Panc1 (cell line): ENCODE measurements at places on chromosomes 7 and 10.

DNA sequence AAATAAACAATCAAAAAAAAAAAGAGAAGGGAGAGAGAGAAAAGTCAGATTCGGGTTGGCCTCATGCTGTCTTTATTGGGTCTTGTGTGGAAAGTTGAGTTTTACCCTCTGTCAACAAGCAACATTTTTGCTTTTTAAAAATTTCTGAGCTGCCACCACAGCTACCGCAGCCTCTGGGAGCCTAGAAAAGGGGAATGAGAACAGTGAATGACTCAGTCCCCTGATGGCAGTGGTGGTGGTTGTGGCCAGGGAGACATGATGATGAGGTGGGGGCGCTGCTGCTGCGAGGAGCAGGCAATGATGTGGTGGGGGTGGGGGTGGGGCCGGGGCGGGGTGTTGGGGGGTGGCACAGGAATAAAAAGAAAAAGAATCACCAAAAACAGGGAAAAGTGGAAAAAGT lies 20.0 kb upstream of the CREB3L2 start:
- DNase-seq: no peak

- no peak for DNase-seq
Measured at GRCh38 chr7:132755538-132756483, 179.5 kb upstream of the PLXNA4 start.

DNA sequence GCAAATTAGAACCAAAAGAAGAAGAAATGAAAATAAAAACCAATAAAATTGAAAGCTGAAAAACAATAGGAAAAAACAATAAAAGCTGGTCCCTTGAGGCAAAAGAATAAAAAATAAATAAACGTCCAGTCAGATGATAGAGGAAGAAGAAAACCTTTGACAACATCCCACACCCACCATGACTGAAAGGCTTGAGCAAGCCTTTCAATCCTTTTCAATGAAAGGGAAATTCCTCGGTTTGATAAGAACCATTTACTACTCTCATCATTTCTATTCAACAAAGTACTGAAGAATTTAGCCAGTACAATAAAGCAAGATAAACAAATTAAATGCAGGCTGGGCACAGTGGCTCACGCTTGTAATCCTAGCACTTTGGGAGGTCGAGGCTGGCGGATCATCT lies 3.8 kb downstream of the SLC25A40 start:
- DNase-seq: no peak

DNA sequence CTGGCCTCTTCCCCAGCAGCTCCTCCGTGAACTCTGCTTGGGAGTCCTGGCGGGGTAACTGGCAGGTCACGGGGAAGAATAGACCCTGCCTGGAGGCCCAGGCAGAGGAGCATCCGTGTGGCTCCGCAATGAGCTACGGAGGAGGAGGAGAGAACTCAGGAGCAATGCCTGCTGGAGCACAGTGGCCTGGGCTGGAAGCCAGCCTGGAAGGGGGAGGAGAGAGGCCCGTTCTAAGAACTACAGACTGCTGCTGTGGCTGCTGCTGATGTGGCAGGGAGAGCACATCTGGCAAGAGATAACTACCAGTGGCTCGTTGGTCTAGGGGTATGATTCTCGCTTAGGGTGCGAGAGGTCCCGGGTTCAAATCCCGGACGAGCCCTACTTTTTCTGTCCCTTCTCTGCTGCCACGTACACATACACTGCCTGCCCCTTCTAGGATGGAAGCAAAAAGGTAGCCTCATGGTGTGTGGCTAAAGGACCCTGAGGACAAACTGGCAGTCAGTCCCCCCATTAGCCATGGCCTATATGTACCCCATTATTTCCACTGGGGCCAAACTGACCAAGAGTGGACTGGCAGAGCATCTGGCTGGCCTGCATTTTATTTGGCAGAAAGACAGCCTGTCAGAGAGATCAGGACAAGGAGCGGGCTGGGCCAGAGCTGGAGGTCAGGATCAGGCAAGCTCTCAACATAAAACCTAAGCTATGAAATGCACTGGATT lies 7.7 kb upstream of the OPN1SW start:
- peak; percentile 55 for DNase-seq

DNA sequence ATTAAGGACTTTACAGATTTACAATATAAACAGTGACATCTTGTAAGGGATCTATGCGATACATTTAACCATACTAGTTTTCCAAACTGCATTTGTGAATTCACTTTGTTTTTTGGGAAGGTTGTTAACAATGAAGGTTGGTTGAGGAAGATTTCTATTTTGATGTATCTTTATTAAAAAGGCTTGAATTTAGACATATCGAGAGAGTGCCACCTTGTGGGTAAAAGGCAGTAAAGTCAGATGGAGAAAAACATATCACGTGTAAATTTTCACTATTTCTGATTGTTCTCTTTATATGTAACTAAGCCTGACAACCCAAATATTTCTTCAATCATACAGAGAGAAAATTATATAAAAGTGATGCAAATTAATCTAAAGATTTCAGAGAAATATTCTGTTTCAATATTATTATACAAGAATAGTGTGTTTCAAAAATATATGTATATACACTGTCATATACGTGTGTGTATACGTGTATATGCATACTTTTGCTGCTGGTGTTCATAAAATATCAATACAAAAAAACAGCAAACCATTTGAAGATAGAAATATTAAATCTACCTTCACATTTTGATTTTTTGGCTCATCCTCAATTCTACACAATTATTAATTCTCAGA lies 988.6 kb downstream of the SORCS1 start:
- DNase-seq: peak; percentile 7

GRCh38 chr10:28463676-28464395 lies 69.1 kb upstream of the WAC start:
- DNase-seq: no peak

- DNase-seq: no peak
Measured at GRCh38 chr7:154841731-154842331, 161.1 kb downstream of the PAXIP1 start.

GRCh38 chr7:106094780-106095179 lies 17.3 kb downstream of the SYPL1 start:
- no peak for DNase-seq

- no peak for DNase-seq
Measured at GRCh38 chr10:93573051-93573909, 6.8 kb downstream of the FFAR4 start.

DNA sequence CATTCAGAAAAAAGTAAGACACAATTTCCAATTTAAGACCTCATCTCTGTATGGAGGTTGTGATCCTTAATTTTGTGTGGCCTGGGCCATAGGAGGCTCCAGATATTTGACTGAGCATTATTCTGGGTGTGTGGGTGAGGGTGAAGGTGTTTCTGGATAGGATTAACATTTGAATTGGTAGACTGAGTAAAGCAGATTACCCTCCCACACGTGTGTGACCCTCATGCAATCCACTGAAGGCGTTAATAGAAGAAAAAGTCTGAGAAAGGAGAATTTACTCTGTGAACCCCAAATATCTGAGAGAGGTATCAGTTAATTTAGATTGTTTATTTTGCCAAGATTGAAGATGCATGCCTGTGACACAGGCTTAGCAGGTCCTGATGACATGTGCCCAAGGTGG lies 328.0 kb upstream of the POT1 start:
- DNase-seq: no peak

- DNase-seq: no peak
Measured at GRCh38 chr7:158707610-158708009, 3.0 kb upstream of the NCAPG2 start.

DNA sequence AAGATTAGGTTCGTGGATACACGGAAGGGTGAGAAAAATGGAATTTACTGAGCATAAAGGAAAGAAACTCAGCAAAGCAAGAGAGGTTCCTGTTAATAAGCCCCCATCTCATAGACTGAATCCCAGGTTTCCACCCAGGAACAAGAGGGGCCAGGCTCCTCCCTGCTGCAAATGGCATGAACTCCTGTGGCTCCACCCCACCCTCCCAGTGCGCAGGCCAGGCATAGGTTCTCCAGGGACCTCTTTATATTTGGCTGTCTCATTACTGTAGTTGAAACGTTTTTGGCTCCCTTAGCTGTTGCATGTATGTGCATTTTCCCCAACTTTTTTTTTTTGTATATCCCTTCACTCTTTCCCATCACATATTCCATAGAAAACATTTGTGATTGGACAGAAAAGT lies 217.8 kb upstream of the NRP1 start:
- DNase-seq: no peak

GRCh38 chr7:187227-187927 lies 5.0 kb upstream of the FAM20C start:
- no peak for DNase-seq

DNA sequence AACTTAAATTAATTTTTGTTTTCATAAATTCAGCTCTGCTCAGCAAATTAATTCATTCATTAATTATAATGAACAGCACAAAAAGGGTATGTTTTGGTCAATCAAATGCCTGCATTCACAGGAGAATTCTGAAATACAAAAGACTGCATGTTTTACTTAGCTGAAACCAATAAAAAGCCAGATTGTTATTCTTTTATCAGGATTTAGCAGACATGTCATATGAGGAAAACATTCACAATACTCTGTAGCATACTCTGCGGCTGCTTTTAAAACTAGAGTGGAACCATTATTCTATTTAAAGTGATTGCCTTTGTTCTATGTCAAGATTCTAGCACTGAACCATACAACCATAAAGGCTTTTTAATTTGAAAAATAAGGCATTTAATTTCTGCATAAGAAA lies 19.1 kb downstream of the CTTNBP2 start:
- no peak for DNase-seq

DNA sequence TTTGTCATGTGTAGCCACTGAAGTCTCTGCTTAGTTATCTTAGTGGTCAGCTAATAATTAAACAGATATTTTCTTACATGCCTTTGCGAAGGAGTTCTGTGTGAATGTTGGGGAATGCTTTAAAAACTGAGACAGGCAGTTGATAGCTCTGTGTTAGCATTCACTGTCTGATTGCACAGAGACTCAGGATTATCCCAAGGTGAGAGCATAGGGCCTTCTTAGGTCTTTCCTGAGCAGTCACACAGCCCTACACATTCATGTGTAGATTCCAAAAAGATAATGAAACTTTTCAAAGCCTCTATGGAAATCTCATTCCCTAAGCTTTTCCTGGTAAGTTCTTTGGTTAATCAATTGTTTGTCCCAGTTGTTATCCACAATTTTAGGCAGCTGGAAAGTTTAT lies 67.7 kb downstream of the CASD1 start:
- no peak for DNase-seq

- no peak for DNase-seq
Measured at GRCh38 chr7:30635798-30636197, 41.1 kb downstream of the GARS1 start.

GRCh38 chr7:66539902-66540375 lies 88.7 kb upstream of the KCTD7 start:
- DNase-seq: no peak

DNA sequence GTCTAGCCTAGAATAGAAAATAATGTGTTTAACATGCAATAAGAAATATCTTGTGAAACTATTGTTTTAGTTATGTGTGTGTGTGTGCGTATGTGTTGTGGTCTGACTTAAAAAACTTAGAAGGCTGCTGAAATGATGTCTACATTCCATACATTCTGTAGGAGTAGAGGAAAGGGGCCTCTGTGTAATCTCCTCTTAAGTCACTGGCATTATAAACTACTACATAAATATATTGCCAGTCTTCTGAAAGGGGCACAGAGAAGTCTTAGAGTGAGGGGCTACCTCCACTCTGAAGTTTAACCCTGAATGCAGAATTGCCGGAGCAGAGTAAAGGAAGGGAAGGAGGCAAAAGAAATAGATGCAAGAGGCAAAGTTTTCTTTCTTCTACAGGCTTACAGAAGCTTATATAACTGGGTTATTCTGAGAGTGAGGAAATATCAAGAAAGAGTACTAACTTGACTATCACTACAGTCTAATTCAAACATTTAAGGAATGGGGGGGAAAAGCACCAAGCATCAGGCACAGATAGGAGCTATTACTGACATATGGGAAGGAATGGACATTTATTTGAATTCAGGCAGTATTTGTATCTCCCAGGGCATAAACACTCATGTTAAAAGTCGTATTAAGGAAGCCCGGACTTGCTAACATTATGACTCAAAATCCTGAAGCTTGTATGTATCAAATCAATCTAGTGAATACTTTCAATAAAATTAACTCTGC lies 75.7 kb downstream of the DNAJC1 start:
- DNase-seq: no peak

- no peak for DNase-seq
Measured at GRCh38 chr7:82051601-82052000, 281.8 kb upstream of the HGF start.

DNA sequence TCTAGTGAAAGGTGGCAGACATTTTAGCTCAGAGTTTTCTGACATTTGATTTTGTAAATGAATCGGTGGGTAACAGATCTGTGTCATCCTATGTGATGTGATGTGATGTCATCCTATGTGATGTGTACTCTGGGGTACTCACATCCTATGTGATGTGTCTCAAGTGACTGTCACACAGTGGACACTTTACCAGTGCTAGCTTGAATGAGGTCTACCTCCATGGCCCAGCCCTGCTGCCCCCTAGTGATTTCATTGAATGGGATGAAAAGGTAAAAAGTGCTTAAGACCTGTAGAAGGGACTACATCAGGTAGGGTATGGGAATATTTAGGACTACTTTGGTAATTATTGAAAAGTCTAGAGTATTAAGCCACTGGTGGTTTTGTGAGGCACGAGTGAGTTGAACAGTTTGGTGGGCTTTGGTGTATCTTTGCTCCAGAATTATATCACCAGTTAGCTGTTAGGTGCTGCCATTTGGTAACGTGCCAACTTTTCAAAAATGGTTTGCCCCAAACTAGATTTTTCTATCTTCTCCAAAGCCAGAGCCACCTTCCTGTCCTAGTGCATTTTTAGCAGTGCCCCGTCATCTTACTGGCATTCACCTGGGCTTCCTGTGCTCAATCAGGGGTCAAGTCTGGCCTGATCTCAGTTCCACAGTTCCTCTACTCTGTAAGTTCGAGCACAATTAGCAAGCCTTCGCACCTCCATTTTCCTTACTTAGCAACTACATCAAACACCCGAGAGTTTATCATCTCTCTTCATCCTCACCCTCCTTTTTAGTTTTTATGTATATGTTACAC lies 9.7 kb downstream of the EIF4H start:
- no peak for DNase-seq

- no peak for DNase-seq
Measured at GRCh38 chr7:157310676-157311185, 26.1 kb upstream of the DNAJB6 start.

DNA sequence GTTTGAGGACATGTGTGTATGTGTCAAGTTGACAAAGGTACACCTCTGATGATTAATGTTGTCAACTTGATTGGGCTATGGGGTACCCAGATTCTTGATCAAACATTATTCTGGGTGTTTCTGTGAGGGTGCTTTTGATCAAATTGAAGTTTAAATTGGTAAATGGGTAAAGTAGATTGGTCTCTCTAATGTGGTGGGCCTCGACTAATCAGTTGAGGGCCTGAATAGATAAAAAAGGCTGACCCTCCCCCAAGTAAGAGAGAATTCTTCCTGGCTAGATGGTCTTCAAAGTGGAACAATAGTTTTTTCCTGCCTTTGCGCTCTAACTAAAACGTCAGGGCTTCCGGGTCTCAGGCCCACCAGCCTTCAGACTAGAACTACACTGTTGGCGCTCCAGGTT lies 309.9 kb upstream of the MGMT start:
- DNase-seq: no peak
